ENCODE measurements at places on chromosomes 12 and 14. TPM values are rescaled to one million over a fixed set of nuclear protein-coding genes. Genes with fewer than 3 reads are reported as not detected.

- peak; percentile 94 for DNase-seq
These were observed 27.2 kb upstream of the PNMA1 start for GRCh38 chr14:73741386-73741875.

DNA sequence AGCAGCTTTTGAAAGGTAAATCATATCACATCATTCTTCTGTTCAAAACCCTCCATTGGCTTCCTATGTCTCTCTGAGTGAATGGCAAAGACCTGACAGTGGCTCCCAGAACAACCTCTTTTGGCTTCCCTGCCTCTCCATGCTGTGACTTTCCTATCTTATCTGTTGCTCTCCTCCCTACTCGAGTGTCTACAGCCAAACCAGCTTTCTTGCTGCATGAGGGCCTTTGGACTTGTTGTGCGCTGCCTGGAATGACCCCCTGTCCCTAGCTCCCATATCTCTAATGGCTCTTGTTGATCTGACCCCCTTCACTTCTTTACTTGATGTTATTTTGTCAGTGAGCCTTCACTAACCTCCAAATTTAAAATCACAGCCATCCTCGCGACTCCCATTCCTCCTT lies 2.5 kb downstream of the SYNE2 start:
- DNase-seq, result no peak

- DNase-seq, result no peak
These were observed 793.3 kb downstream of the DIO2 start for GRCh38 chr14:79417961-79418360.

DNA sequence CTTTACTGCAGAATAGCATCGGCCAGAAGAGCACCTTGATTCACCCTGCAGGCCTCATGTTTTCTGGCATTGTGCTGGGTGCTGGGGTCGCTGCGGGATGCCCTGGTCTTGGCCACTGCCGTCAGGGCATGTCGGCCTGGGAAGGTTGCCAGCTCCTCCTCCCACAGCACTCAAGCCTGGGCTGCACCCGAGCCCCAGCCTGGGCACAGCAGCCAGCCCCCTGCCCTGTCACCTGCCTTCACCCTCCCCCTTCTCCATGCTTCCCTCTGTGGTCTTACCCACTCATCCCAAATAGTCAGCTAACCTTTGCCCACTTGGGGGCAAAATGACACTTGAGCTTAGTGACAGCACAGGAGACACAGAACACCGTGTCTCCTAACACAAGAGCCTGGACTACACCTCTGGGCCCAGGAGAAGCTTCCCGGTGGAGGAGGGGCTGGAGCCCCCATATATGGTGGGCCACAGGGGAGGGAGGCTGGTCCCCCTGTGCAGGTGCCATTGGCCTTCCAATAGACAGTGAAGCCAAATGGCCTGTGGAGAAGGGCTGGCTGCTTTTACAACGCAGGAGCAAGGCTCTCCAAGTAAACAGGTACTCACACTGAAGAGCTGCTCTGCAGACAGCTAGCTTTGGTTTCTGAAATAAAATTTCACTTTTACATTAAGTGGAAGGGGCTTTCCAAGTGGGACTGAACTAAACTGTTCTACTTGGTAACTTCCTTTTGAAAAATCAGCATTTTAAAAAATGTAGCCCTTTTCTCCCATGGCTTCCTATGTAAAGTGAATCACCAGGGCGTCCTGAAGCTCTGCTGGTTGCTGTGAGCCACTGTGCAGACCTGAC lies 51.2 kb upstream of the AMN start:
- DNase-seq, result no peak

DNA sequence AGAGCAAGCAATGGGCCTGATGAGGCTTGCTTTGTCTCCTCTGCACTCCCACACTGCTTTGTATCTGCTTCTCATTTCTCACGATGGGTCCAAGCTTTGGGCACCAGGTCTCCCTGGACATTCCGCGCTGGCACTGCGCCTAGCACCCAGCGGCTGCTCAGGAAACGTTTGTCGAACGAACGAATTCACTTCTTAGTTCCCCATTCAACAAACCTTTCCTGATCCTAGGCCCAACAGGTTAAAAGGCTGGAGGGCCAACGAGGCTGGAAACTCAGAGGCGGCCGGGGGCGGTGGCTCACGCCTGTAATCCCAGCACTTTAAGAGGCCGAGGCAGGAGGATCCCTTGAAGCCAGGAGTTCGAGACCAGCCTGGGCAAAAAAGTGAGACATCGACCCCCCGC lies 1.0 kb upstream of the GLRX5 start:
- no peak for DNase-seq

GRCh38 chr12:94762943-94763342 lies 112.6 kb upstream of the TMCC3 start:
- no peak for DNase-seq

GRCh38 chr12:10901427-10901826 lies 7.9 kb downstream of the TAS2R13 start:
- DNase-seq, result no peak

DNA sequence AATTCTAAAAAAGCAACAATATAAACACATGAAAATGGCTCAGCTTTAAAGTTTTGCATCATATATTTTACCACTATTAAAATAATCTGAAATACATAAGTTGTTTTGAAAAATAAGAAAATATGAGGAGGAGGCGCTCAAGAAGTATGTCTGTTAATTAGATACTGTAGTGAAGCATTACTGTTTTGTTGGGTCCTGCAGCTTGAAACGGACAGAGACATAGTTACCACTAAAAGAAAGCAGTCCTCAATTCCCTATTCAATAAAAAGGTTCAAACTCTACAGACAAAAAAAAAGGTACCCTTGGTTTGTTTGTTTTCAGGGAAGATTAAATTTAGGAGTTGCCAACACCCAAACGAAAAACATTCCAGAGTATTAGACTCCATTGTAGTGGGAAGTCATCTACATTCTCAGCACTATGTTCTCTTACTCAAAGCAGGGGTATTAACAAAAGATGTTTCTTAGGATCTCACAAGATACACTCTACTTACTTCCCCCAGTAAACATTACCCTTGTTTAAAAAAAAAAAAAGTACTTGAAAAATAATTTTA lies 3.0 kb downstream of the PAWR start:
- DNase-seq, result no peak

- DNase-seq, result no peak
These were observed 1121.6 kb upstream of the TMEM132C start for GRCh38 chr12:127145241-127145928.

- DNase-seq, result no peak
These were observed 38.7 kb downstream of the ARID2 start for GRCh38 chr12:45768194-45768593.

Gene TRIM9
- 1.1 TPM for total RNA-seq

Gene ACVR1B
- total RNA-seq, result 13.0 TPM

Gene JAG2
- total RNA-seq, result 3.3 TPM

Gene NUAK1
- 21.7 TPM for total RNA-seq

Gene CLEC4A
- 0.29 TPM for total RNA-seq

Gene KRT72
- total RNA-seq, result not detected

Gene IL26
- 2.4 TPM for total RNA-seq

Gene ARHGDIB
- total RNA-seq, result 1.5 TPM

Gene GALNT6
- total RNA-seq, result 9.8 TPM

Gene COX8C
- not detected for total RNA-seq

Gene ACOT4
- 1.8 TPM for total RNA-seq

Measured in osteoblast (primary cell).